ENCODE measurements at places on chromosomes 13 and 19. TPM values are rescaled to one million over a fixed set of nuclear protein-coding genes. Genes with fewer than 3 reads are reported as not detected.

Gene KCTD12
- total RNA-seq = 98.7 TPM

Gene KLHL1
- not detected for total RNA-seq

Gene IL11
- total RNA-seq = 0.27 TPM

Gene ZNF878
- total RNA-seq = not detected

Gene DAND5
- total RNA-seq = not detected

Data from aorta (tissue), 5 donors.